ENCODE measurements at places on chromosomes 3 and 15.

DNA sequence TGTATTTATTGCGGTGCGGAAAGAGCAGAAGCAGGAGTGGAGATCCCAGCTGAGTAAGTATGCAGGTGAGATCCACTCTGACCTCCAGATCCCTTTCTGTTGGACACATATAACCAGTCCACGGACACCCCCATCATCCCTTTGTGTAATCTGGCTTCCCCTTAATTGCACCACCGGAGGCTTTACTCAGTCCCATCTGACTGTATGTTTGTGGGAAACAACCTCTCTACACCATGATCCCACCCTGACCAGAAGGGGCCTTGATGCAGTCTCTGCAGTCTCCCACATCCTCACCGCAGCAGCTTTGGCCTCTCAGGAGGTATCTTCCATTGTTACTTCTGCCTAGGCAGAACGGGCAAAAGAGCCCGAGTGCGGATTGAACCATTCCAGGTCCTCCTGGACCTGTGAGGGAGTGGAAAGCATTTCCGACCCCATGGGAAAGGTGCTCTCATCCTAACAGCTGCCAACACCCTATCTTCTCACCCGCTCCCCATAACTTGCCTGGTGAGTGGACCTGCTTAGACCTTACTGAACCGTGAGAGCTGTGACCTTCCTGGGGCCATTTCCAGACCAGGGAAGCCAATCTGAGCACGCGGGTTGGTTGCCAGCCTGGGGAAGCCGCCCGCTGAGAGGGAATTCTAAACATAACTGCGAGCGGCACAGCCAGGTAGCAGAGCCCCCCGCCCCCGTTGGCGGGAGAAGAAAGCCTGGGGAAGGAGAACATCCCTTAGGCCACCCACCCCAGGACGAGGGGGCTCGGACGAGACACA lies 1.1 kb downstream of the SLCO2A1 start:
- peak; percentile 40 for DNase-seq

GRCh38 chr3:124837065-124837464 lies 50.1 kb downstream of the ITGB5 start:
- DNase-seq, result peak; percentile 60

DNA sequence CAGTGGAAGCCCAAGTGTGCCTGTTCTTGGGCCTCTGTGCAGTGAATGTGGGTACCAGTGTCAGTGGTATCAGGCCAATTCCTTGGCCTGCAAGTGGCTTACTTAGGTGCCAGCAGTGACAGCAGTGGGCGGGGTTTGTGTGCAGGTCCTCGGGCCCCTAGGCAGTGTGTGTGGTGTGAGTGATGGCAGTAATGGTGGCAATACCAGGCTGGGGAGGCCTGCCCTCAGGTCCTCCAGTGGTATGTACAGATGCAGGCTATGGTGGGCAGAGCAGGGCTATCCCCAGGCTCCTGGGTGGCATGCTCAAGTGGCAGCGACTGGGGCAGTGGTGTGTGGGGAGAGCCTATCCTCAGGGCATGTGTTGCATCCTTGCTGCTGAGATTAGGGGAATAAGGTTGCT lies 379.7 kb downstream of the SQOR start:
- no peak for DNase-seq

GRCh38 chr15:63366451-63366850 lies 15.2 kb downstream of the CA12 start:
- DNase-seq, result no peak

GRCh38 chr3:126208182-126208581 lies 27.8 kb upstream of the ALDH1L1 start:
- DNase-seq, result peak; percentile 43

DNA sequence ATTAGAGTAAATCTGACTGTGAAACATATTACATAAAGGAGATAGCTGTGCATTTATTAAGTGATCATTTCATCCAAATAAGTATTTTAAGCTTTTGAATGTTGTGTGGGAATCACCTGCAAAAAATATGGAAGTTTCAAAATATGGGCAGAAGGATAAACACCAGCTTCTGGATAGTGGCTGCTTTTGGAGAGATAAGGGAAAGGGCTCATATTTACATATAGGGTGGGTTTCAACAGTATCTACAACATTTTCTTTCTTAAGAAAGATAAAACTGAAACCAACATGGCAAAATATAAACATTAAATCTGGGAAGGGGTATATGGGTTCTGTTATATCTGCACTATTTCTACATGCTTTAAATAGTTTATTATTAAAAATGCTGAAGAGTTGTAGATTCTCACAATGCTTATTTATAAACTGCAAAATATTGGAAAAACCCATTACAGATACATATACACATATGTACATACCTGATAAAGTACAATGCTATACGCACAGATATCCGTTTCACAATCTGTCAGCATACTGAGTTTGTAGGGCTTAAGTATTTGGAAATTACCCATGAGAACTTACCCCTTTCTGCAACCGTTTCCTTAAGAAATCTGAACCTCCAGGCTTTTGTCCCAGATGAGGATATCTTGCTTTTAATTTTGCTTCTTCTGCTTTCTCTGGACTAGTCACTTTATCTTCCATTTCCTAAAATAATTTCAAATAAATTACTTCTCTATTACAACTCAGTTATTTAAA lies 12.1 kb downstream of the ARPP19 start:
- no peak for DNase-seq

DNA sequence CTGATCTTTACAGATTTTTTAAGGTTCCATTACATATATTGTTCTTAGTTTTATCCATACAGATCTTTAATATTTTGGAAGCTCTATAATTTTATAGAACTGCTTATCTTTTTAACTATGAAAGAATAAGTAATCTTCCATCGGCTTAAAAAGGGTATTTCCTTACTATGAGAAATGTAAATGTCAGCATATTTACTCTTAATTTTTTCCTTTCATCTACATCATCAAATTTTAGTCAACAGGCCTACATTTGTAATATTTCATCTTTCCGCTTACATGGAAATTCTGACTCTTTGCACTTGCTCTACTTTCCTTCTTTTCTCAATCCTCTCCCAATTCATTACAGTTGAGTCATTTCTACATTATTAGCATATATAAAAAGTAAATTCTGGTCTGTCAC lies 111.3 kb upstream of the GOLGA6L6 start:
- DNase-seq, result no peak

- DNase-seq, result no peak
Measured at GRCh38 chr3:154191520-154191919, 70.3 kb downstream of the ARHGEF26 start.

DNA sequence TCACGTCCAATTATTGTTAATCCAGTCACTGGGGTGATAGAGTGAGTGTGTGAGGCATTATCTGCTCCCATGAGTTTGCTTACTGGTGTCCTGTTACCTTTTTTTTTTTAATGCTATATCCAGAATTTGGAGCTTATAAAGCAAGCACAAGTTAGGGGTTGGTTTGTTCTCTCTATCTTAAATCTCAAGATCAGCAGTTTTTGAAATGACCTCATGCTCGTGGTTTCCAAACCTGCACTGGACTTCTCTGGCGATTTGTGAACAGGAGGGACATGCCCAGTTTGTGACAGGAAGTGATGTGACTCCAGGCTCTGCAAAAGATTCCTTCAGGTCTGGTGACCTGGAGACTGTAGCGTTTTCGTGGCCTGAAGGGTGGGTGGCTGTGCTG lies 25.6 kb downstream of the XYLB start:
- DNase-seq, result no peak

GRCh38 chr3:107915706-107916105 lies 175.1 kb downstream of the CD47 start:
- no peak for DNase-seq

DNA sequence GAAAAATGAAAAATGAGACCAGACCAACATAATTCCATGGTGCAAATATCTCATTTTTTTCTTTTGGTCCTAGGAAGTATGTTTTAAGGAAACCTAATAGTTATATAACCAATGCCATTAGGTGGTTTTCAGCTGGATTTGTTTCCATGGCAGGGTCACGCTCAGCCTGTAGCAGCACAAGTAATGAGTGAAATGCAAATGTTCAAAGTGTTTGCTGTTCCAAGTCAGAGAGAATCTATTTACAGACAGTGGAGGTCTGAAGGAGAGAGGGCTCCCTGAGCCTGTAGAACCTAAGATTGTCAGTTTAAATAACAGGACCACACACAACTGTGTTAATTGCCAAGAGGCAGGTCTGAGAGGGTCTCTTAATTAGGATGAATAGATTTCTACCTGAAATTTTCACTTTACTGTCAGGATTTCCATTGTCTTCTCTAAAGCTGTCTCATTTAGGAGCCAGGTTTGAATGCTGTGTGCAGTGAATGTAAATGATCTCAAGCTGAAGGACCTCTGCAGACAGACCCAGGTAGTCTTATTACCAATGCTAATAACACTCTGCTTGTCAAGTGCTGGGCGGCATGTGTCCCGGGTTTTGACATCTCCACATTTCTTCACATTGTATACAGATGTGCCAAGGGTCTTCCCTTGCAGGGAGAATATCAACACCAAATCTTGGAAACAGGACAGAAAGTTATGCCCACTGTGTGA lies 317.3 kb upstream of the NECTIN3 start:
- no peak for DNase-seq

DNA sequence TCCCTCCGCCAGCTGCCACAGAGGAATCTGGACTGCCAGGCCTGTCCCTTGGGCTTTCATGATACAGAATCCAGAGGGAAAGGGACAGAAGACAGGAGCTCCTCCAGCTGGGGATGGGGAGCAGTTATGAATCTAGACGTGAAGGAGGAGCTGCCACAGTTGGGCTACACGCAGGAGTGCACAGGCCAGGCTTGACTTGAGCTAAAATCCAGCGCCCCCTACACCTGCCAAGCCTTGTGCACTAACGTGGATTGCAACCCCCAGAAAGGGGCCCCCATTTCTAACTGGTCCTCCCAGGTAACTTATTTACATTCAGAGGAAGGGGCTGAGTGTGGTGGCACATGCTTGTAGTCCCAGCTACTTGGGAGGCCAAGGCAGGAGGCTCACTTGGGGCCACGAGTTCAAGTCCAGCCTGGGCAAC lies 14.3 kb downstream of the KLHL6 start:
- no peak for DNase-seq

DNA sequence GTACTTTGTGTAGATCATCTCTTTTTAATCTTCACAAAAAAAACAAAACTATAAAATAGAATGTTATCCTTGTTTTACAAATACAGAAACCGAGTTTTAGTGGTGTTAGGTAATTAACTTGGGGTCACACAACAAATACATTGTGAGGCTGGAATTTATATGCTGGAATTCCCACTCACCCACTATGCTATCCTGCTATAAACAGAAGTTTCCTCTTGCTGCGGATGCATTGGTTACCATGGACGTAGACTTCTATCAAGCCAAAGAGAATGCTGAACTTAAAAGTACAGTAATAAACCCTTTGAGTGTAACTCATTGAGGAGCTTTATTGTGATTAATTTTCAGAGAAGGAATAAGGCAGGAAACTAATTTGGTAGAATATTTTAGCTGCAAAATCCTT lies 9.2 kb downstream of the SNAP23 start:
- peak; percentile 84 for DNase-seq

- DNase-seq, result no peak
Measured at GRCh38 chr3:120100711-120101110, 6.5 kb upstream of the GSK3B start.

DNA sequence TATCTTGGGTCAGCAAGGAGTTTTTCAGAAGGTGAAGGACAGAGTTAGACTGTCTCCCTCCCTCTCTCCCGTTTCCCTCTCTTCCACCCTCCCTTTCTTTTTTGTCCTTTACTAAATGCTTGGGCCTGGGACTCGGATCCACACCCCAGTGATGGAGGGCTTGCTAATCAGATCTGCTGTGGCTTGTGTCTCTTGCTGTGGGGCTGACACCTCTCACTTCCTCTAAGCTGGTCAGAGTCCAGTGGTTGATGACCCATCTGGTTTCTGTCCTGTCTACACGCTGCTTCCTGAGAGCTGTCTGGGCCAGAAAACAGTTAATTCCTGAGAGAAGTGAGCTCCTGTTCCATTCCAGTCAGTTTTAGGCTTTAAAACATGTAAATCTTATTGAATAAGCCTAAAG lies 849 bp downstream of the TRAK1 start:
- no peak for DNase-seq

- DNase-seq, result peak; percentile 73
Measured at GRCh38 chr15:68552773-68553172, 26.0 kb upstream of the CORO2B start.

DNA sequence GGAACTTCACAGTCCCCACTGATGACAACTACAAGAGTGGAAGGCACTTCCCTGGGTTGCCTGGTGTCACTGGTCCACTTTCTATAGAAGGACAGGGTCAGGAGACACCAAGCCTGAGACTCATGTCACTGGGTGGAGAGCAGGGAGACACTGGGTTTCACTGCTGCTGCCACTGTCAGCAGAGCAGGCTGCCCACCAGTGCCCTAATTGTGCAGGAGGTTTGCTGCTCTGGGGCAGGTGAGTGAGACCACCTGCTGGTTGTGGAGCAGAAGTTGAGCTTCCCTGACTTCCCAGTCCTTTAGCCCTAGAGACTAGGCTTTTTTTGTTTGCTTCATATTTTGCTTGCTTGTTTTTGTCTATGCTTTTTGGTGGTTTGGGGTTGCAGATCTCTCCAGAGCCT lies 528.4 kb upstream of the RGMA start:
- DNase-seq, result no peak

- no peak for DNase-seq
Measured at GRCh38 chr15:37837276-37837675, 97.2 kb upstream of the TMCO5A start.

DNA sequence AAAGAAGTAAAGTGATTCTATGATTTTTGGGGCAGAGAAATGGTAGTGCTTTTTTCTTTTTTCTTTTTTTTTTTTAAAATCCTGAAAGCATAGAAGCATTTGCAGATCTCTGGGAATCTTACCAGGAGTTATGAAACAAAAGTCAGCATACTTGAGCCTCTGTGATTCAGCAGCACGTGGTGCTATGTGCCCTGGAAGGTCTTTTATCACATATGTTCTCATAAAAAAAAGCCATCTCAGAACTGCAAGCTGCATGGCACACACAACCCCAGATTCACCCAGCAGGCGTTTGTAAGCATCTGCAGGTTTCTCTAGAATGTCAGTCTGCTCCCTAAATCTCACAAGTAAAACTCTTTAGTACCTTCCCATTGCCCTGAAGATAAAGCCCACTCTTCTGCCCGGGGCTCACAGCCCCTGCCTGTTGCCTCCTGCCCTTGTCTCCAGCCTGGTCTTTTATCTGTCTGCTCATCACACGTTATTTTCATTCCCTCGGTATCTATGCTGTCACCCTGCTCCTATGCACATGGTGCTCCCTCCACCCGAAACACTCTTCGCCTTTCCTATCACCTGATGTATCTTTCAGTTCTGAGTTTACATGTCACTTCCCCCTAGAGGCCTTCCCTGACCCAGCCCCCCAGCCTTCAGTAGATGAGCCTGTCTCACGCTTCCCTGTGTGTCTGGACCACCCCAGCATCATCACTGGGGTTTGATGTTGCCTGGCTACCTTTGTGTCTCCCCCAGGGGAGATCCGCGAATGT lies 72.4 kb downstream of the CHDH start:
- DNase-seq, result no peak
